ENCODE measurements at places on chromosomes 5 and 9.
A peak's percentile ranks its signal among the peaks of the same experiment; 100 is the strongest.

GRCh38 chr9:110895147-110895905 lies 142.9 kb downstream of the LPAR1 start:
- DNase-seq = no peak

DNA sequence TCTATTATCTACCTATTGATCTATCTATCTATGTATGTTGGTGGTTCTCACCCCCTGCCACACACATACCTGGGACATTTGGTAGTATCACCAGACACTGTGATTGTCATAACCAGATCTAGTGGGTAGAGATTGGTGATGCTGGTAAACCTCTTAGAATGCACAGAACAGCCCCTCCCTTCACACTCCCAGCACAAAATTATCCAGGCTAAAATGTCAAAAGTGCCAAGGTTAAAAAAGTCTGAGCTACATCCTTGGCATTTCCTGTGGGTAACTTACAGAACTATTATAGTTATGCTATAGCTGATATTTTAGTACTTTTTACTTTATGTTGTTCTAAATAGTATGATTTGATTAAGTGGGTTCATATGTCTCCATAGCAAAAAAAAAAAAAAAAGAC lies 151.0 kb downstream of the FER start:
- DNase-seq = no peak

DNA sequence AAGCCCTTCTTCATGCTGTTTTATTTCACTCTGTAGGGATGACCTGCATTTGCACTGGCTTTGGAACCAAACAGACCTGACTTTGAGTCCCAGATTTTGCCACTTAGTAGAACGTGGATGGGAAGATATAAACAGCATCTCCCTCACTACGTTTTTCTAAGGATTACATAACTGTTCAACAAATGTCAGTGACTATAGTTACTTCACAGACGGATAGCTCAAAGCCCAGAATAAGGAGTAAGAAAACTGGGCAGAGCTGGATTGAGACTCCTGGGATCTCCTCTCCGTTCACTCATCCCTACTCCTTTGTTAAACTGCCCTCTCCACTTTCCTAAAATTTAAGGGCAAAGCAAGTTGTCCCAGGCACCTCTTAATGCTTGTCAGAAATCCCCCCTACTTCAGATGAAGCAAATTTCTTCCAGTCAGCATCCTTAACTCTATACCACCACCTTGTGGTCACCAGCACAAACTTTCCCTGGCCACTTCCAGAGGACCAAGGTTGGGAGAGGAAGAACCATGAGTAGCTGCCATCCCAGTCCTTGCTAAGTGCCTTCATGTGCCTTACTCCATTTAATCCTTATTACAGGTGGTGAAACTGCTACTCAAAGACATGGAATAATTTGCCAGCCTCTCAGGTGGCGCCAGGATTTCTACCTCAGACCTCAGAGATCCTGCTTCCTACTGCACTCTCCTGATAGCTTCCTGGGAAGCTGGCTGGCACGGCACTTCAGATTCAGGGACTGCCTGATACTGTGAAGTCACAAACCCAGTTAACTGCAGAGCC lies 38.4 kb downstream of the EGR1 start:
- peak; percentile 77 for DNase-seq

- no peak for DNase-seq
Measured at GRCh38 chr5:147162740-147163139, 72.1 kb upstream of the STK32A start.

DNA sequence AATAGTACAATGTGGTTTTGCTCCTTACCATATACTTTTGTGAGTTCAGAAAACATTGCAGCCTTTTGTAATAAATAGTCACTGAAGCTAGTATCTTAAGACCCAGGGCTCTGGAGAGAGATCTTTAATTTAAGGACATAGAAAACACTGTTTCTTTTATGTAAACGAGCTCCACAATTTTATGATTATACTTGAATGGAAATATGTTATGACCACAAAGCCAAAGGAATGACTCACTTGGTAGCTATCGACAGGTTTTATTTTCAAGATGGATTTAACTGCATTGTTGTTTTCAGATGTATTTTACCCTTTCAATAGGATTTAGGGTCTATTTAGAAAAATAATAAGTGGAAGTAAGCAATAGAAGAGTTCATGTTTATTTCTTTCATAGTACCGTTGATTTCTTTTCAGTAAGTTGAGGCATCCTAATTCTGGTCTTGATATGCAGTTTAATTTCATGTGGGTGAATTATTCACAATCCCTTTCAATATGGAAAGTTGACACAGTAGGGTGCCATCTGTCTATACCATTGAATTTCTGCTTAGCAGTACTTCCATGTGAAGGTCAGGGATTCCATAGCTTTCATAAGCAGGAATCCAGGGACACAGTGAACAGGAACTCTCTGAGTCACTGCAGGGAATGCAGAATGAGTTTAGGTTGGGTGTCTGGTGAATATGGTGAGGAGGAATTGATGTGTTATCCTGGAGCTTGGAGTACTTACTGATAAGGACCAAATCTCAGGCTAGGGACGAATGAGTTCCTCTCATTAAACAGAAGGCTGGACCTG lies 157.6 kb downstream of the CD180 start:
- peak; percentile 76 for DNase-seq

DNA sequence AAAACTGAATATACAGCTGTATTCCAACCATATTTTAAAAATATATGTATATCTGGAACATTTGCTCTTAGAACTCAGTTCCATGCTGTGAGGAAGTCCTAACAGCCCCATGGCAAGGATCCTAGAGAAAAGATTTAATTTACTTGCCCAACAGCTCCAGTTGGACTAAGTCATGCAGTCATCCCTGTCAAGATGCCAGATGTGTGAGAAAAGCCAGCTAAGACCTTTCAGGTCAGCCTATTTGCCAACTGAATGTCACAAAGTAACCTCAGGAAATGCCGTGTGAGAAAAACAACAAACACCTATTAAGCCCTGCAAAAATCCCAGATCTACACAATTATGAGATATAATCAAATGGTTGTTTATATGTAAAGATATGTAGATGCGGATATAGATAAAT lies 416.3 kb downstream of the NR2F1-AS1 start:
- peak; percentile 94 for DNase-seq

DNA sequence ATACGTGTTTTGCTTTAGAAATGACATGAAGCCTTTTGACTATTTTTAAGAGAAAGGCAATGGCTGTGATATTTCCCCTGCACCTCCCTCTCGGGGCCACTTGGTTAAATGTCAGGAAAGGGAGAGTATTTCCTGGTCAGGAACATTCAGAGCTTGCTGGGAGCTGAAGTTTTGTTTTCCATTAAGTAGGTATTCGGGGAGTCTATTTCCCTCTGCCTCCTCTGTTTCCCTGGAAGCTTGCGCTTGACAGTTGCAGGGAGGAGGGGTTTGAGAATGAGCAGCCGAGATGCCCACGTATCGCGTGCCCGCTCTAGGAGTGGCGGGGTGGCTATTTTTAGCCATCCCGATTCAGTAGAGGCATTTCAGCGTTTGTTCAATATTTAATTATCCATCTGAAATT lies 6.7 kb downstream of the DAB2IP start:
- DNase-seq = no peak

DNA sequence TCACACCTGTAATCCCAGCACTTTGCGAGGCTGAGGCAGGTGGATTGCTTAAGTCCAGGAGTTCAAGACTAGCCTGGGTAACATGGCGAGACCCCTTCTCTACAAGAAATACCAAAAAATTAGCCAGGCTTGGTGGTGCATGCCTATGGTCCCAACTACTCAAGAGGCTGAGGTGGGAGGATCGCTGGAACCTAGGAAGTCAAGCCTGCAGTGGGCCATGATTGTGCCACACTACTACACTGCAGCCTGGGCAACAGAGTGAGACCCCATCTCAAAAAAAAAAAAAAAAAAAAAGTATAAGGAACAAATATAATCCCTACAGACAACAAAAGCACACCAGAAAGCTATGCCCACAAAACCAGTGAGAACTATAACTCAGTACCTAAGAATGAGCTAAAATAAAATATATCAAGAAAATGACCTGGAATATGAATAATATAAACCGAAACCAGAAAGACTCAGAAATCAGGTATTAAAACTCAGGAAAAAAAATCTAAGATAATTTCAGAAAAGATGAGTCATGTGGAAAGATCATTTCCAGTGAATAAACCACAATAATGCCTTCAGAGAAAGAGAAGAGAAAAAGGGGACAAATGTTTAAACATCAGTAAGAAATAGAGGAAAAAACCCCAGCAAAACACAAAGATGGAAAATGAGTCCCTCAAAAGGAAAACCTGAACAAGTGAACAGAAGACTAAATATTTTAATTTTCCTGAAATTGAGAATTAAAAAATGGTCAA lies 57.4 kb downstream of the GOLPH3 start:
- DNase-seq = peak; percentile 17

GRCh38 chr9:131227112-131227958 lies 49.0 kb downstream of the FAM78A start:
- DNase-seq = peak; percentile 29

DNA sequence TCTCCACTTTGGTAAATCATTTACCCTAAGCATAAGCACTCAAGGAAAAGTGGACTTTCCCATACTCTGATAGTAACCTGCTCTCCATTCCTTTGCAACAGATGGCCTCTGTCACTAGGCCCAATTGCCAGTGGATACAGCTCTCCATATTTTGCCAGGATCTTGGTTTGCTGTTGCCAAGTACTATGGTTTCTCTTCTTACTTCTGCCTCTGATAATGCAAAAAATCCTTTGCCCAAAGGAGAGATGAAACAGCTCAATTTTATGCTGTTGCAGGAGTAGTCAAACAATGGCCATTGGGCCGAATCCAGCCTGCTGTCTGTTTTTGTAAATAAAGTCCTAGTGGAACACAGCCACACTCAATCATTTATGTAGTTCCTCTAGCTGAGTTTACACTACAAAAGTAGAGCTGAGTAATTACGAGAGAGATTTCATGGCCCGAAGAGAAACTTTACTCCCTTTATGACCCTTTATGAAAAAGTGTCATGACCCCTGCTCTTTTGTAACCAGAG lies 92.5 kb downstream of the HTR4 start:
- DNase-seq = no peak

- DNase-seq = no peak
Measured at GRCh38 chr9:119094086-119094485, 275.1 kb downstream of the BRINP1 start.

DNA sequence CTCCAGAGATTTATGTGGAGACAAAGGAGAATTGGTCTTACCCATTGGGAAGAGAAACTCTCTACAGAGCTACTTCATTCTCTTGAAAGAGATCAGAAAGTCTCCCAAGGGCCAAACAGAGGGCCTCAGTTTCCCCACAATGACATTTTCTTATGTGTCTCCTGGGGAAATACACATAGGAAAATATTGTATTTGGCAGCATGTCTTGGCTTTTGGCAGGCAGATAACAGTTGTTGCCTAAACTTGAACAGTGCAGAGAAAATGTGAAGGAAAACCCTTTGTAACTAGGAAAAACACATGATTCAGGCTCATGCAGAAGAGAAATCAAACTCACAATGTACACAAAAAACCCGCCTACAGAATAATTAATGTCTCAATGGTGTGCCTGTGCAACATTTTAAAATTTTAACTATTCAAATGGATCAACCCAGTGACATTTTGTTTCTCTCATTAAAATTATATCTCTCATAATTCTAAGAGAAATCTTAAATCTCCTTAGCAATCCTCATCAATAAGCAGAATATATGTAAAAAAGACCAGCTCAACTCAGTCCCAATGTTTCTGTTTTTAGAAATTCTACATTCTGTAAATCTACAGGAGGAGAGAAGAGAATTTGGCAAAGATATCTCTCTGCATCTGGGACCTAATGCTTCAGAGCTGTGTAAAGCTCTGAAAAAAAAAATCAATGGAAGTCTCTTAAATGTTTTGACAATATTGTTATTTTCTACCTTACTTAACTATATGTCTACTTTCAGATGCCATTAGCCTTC lies 205.1 kb downstream of the ADAMTSL1 start:
- peak; percentile 27 for DNase-seq

DNA sequence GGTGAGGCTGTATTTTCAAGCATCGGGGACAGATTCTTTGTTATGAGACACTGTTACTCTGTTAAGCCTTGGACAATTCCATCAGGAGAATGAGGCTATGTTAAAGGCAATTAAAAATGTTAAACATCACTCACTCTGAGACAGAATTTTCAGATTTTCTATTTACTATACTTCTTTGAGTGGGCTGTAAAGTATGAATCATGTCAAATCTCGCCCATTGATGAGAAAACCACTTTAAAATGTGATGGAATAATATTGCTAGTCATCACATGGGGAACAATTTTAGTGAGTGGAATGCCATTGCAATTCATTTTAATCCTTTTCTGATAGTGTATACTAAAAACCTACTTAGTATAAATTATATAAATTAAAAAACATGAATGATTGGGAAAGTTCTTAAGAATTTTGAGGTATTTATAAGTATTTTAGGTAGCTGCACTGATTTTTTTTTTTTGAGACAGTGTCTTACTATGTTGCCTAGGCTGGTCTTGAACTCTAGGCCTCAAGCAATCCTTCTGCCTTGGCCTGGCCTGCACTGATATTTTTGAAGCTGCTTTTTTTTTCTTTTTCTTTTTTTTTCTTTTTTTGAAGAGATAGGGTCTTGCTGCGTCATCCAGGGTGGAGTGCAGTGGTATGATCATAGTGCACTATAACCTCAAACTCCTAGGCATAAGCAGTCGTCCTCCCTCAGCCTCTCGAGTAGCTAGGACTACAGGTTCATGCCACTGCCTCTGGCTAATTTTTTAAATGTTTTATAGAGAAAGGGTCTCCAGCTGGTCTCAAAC lies 73.2 kb downstream of the KIAA1958 start:
- DNase-seq = peak; percentile 18

GRCh38 chr9:114570742-114571141 lies 16.8 kb upstream of the ATP6V1G1 start:
- no peak for DNase-seq

DNA sequence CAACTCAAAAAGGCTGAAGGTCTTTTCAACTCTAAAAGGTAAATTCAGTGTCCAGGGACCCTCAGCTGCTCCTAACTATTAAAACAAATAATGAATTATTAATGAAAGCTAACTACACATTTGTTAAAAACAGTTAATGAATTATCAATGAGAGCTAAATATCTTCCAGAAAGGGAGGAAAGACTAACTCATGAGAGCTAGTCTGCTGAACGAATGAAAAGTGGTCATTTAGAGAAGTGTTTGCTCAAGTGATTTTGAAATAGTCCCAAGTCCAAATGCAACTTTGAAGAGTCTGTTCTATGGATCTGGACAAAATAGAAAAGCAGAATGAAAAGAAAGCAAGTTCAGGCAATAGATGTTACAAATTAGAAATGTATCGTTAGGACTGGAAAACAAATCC lies 133.9 kb upstream of the SPEF2 start:
- no peak for DNase-seq

DNA sequence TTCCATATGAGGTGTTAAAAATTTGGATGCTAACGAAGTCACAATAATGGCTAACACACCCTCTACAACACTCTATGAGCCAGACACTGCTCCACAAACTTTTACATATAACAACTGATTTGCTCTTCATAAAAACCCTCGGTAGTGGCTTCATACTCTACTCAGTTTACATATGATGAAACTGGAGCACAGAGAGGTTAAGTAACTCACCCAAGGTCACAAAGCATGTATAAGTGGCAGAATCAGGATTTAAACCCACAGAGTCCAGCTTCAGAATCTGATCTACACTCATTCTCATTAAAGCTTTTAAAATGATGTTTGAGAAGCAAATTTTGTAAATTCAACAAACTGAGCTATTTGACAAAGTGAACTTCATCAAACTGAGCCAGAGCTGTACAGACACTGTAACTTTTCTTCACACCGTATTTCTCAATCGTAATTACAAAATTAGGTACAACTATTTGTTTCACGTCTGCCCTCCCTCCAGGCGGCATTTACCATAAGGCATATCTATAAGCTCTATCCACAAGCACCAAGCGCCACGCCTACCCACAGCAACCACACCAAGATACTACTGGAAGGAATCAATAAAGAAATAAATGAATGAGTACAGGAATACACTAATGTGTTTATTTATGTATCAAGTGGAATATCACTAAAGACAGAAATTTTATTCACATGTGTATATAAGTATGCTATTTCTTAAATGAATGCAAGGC lies 24.3 kb downstream of the TTC39B start:
- no peak for DNase-seq
